ENCODE measurements at places on chromosomes 7 and 10.

DNA sequence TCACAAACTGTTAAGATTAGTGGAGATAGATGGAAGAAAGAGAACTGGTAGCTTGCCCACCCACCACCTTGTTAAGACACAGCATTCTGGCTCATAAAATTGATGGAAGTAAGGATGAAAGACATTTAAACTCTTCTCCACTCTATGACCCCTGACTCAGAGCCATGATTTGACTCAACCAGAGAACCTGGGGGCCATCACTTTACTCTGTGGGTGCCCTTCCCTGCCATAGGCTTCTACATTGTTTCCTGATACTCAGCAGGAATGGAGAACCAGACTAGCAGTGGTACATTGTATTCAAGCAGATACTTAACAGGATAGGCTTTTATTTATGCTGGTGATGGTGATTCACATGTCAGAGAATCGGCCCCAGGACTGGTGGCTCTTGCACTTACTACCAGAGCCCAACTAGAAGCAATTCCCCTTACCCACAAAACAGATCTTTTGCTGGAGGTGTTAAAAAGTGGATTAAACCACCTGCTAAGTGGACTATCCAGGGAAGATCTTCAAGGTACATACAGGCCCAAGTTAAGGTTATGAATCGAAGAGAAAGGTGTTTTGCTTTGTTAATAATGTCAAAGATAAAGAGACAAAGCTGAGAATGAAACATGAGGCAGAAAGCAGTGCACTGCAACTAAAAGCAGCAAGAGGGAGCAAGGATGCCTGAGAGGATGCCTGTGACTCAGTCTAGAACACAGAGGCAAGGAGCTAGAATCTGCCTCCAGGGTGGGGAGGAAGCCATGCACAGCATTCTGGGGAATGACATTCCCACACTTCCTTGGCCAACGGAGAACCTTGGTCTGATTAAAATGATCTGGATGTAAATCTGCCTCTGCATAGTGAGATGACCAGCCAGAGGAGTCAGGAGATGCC, 36.0 kb upstream of the GLI3 start:
- peak; percentile 48 for DNase-seq

DNA sequence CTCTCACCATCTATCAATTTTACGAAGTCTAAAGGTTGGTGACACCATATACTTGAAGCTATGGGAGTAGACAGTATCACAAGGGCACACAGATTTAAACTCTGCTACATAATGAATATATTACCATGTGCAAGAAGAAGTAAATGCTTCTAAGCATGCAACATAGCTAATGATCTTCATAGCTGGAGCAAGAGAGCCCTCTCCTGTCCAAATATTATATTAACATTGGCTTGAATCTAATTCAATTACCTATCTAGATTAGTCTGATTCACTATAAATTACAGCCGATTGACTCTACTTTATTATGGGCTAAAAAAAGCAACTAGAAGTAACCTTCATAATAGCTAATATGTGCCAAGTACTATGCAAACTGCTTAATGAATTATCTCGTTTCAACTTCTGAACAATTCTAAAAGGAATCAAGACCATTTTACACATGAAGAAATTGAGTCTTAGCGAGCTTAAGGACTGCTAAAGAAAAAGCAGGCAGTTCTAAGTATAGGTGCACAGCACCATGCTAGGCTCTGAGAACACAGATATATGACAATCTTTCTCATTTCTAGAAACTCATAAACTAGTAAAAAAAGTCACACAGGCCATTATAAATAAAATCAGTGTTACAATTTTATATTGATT, 21.9 kb downstream of the FRA10AC1 start:
- DNase-seq, result no peak

DNA sequence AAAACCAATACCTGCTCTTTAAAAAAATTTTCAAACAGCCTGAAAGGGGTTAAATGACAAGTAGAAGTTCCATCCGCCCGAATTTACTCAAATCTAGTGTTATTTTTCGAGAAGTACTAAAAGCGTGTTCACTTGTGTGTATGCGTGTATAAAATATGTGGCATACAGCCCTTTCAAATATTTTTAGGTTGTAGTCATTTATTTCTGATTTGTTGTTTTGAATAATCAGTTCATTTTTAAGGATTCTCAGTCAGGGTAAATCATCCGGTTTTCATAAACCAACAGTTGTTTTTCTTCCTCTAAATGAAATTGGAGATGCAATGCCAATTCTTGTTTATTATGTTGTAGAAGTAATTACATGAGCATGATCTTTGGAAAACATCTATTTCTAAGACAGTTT, 6.9 kb upstream of the SUN1 start:
- DNase-seq, result no peak

DNA sequence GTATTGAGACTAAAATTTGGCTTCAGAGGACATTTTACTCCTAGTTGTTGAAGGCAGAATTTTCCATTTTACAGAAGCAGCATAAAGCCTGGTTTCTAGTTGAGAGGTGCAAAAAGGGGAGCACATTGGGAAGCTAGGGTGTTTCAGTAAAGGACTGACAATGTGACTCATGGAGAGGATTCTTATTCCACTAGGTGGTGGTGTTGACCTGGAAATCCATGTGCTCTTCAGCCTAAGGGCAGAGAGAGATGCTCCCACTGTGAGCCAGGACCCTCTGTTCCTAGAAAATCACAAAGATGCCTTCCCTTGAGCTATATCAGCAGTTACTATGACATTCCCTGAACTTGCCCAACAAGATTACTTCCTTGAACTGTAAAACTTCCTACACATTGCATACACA, 687.8 kb downstream of the IPMK start:
- DNase-seq, result peak; percentile 73

DNA sequence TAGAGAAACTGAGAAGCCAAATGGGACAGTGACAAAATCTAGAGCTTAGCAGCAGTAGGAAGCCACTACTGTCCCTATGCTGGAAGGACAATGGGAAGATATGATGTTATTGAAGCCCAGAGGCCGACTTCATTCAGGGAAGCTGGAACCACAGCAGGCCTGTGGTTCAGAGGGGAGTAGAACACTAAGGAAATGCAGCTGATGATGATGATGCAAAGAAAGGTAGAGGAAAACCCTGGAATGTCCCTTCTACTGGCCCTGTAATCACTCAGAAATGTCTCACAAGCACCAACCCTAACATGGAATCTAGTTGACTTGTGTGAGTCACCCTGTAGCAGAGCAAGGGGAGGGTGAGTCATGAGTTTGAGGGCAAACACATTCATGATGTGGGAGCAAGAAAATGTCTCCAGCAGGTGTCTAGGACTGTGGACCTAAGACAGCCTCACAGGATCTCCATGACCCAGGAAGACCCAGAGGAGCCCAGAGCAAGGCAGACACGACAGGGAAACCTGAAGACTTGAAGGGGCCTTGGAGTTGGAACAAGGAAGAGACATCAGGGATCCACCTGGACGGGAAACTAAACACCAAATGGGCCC, 37.0 kb upstream of the LRRC17 start:
- peak; percentile 51 for DNase-seq

DNA sequence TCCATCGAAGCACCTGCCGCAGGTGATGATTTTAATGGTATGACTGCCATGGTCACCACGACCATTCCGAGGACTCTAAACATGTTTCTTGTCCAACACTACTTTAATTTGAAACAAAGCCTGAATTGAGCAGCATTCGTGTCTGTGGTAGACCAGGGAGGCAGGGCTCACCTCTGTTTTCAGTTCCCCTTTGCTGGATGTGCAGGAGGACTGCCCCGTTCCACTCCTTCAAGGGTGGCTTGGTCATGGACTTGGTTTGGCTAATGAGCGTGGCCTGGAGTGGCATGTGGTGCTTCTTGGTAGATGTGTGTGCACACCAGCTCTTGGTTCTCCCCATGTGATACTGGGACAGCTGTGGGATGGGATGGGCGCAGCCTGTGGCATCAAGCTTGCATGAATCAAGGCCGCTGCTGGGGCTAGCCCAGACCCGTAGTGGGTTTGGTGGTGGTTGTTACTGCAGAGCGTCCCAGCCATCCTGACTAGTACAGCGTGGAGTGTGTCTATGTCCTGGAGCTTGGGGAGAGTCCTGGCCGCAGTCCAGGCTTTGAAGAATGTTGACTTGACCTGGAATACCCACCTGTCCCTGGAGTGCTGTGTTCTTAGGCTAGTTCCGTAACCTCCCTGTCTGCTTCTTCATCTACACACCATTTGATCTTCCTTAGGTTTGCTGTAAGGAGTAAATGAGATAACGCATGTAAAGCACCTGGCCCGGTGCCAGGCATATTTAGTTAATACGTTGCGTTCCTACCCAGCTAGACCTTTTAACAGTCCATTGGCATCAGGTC, 34.8 kb downstream of the MGMT start:
- DNase-seq, result no peak

- no peak for DNase-seq
Measured at GRCh38 chr7:117216436-117217069, 106.3 kb downstream of the WNT2 start.

DNA sequence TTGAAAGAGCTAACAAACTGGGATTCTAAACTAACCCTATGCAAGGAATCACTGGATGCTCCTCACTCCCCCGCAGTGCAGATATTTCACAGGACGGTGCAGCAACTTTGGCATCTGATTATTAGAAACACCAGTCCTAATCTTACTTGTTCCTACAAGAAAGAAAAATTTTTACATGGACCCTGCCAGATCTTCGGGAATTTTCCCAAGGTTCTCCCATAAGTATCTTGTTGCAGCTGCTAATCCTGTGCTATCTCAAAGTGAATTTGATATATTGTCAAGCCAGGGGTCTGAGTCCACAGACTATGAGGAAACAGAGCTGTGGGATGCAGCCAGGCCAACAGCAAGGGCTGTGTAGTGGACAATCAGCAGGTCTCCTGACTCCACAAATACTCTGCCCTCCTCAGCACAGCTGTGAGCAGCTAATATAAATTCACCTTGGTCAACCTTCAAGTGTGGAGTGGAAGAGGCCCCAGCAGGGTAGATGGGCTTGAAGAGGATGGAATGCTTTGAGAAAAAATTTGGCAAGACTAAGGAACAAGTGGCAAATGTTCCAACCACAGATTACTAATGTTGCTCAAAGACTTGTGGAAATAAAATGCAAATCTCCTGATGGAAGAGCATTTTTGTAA, 25.6 kb downstream of the VSTM4 start:
- DNase-seq, result no peak

Data from ELF-1 (cell line).